Stimulated activated CD4-positive, alpha-beta T cell treated with anti-CD3 and anti-CD28 coated beads, Interleukin-2, amount 100 ng/mL, for 24 hours (primary cell): ENCODE measurements at places on chromosomes 12 and 14.

DNA sequence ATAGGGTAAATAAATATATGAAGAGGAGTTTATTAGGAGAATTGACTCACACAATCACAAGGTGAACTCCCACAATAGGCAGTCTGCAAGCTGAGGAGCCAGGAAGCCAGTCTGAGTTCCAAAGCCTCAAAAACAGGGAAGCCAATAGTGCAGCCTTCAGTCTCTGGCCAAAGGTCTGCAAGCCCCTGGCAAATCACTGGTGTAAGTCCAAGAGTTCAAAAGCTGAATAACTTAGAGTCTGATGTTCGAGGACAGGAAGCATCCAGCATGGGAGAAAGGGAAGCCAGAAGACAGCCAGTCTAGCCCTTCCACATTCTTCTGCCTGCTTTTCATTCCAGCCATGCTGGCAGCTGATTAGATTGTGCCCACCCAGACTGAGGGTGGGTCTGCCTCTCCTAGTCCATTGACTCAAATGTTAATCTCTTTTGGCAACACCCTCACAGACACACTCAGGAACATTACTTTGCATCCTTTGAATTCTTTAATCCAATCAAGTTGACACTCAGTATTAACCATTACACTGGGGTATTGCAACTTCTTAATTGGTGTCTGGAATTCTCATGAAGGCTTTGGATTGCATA is 736.5 kb upstream of the LMO3 start:
- DNase-seq = no peak

DNA sequence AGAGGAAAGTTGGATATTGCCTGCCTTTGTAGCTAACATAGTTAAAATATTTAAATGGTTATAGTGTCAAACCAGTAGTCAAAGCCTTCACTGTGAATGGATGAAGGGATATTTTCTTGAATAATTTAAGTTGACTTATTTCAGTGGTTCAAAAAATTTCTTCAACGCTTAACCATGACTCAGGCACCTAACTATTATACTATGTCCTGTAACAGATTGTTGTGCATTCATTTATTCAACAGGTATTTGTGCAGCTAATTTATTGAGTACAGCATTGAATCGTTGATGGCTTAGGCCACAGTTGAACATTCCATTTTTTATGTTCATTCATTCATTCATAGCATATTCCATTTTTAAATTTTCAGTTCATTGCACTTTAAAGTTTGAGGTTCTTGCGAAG is 9.2 kb downstream of the HIF1A start:
- no peak for DNase-seq

- no peak for DNase-seq
These were observed 228.4 kb upstream of the OTX2 start for GRCh38 chr14:57038689-57039088.

DNA sequence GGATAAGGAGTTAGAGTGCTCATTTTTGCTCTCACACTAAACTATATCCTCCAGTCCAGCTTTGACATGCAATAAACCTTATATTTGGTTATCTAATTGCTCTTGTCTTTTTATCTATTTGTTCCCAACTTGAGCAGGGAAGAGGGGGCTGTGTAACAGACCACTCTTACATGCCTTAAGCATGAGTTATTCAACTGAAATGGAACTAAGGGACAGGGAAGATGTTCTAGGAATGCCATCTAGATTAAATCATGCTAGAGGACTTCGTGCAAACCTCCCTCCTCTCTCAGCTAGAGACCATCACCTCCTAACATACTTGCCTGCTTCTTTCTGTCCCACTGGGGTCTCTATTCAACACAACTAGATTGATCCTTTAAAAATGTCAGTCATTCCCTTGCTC is 20.6 kb downstream of the SPX start:
- DNase-seq = no peak

DNA sequence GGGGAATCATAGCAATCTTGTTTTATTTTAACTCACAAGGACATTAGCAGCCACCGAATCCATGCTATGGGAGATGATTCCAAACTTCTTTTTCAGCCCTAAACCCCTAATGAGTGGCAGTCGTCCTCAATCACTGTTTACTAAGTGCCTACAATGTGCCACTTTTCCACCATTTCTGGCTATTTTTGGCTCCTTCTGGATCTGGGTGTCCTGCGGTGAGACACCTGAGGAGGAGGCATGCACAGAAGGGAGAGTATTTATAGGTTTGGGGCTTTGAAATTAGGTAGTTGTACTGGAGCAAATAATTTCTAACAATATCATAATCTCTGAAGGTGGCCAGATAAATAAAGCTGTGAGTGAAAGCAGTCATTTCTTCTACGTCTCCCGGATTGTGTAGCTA is 1125.6 kb downstream of the BCL11B start:
- DNase-seq = no peak

- no peak for DNase-seq
These were observed 12.7 kb downstream of the OLR1 start for GRCh38 chr12:10159280-10159679.

DNA sequence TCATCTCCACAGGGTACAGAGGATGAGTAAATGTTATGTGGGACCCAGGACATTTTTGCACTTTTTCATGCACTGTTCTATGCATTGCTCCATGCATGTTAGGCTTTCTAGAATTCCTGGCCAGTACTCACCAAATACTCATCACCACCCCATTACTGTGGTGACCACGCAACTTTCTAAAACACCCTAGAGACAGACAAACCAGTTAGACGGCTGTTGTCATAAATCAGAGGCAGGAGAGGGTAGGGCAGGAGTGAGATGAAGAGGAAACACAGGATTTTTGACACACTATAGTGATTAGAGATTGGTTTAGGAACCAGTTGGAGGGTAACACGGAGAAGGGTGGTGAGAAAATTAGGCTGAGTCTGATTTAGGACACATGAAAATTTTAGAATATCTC is 59.3 kb downstream of the IFNG start:
- DNase-seq = no peak

- no peak for DNase-seq
These were observed 25.2 kb downstream of the SLC24A4 start for GRCh38 chr14:92348154-92348553.

DNA sequence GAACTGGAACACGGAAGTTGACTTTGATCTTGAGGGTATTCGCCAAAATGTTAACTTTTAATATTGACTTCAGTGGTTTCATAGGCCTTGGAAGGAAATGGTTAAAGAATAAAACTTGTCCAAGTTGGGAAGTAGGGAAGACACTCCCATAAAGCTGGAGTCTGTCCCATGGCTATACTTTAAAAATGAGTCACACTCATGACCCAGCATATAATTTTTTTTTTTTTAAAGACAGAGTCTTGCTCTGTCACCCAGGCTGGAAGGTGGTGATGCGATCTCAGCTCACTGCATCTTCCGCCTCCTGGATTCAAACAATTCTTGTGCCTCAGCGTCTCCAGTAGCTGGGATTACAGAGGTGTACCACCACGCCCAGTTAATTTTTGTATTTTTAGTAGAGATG is 19.6 kb downstream of the TMPRSS12 start:
- DNase-seq = no peak

DNA sequence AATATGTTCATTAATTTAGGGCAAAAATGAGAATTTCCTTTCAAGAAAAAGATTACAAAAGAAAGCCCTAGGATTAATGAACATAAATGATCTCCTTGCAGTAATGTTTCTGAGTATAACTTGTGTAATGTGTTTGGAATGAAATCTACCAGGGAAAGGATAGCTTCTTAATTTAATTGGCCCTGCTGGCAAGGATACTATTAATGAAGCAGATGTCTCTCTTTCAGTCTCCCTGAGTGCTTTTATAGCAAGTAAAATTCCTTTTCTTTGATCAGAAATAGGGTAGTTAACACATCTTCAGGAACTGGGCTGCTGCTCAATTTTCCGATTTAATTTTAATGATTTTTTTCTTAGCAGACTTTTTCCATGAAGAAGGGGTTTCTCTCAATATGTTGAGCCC is 379.4 kb upstream of the PDE3A start:
- DNase-seq = no peak

DNA sequence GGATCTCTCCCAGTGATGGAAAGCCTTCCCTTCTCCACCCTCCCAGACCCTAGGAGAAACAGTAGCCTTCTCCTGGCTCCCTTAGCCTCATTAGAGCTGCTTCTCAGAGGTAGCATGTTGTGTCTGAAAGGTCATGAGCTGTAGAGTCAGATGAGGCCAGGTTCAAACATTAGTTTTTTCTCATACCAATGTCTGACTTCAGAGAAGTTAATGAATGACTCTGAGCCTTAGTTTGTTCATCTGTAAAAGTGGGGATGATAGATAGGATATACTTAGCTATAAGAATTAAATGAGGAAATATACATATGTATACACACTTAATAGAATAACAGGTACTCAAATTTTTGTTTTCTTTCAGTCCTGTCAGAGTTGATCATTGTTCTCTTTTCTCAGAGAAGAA is 523 bp downstream of the SLC6A13 start:
- no peak for DNase-seq

DNA sequence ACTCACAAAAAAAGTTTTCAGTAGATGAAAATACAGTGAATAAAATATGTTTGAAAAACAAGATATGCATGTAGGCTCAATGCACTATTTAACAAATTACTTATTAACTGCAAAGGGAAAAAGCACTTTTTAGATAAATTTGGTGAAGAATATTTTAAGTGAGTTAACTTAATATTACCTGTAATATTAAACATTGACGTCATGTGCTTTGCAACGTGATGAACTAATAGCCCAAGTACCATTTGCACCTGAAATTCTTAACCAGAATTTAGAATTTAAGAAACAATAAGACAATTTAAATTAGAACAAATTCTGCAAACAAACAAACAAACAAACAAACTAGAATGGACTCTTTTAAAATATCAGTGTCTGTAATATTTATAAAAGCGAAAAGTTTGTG is 659.0 kb upstream of the NOVA1 start:
- no peak for DNase-seq

DNA sequence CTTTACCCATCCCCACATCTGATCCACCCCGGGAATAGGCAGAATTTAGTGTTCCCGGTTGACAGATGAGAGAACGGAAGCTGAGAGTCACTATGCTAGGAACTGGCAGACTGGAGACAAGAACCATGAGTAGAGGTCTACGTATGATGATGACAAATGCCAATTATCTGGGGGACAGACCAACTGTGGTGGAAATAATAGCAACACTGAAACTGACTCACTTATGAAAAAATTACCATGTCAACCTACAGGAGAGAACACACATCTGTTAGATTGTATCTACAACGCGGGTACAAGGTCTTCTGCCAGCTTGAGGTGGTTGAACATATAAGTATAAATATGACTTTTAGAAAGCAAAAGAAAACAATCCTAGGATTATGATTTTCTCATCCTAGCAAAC is 15.4 kb upstream of the SELPLG start:
- DNase-seq = no peak

DNA sequence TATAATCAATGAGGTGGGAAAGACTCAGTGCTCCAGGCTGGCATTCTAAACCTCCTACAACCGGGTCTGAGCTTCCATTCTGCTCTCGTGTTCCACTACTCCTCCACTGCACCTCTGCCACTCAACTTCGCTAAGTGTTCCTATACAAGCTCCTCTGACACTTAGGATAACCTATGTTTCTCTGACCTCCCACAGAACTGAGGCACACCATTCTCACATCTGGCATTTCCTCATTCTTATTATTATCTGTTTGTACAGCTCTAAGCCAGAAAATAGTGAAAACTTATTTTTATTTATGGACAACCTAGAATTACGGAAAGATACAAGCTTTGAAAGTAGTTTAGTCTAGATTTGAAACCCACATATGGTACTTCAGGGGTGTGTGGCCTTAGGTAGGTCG is 127.0 kb downstream of the MED13L start:
- no peak for DNase-seq

GRCh38 chr12:106179086-106179485 is 40.3 kb upstream of the NUAK1 start:
- DNase-seq = no peak

- DNase-seq = no peak
These were observed 177.8 kb downstream of the KIF26A start for GRCh38 chr14:104316121-104316722.

GRCh38 chr12:51829011-51829481 is 19.5 kb downstream of the FIGNL2 start:
- DNase-seq = no peak

DNA sequence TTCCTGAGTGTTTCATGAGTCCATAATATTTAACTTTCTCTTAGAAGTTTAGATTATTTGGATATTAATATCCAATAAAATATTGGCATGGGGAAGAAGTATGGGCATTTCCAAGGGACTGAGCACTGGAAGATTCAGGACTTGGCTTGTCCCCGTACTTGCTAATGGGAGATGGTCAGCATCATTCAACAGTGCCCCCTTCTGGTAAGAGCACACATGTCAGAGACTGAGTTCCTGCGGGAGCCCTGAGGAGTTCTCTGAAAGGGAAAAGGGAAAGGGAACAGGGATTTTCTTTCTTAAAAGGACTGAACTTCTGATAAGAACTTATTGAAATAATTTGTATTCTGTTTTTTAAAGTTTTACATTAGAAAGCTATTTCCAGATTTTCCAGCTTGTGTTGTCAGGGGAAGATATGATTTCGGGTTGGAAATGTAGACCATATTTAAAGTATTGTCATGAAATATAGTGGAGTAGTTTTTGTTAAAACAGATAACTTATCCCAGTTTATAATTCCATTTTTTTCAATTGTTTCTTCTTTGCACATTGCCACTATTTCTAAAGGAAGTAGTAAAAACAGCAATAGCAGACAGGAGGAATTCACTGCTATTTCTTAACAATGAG is 59.8 kb upstream of the C12orf71 start:
- DNase-seq = peak; percentile 44

- DNase-seq = peak; percentile 86
These were observed 7.3 kb downstream of the STAC3 start for GRCh38 chr12:57243521-57244311.

GRCh38 chr12:23084236-23084995 is 459.4 kb downstream of the ETNK1 start:
- DNase-seq = no peak

- no peak for DNase-seq
These were observed 354.0 kb upstream of the KITLG start for GRCh38 chr12:88934163-88934747.

DNA sequence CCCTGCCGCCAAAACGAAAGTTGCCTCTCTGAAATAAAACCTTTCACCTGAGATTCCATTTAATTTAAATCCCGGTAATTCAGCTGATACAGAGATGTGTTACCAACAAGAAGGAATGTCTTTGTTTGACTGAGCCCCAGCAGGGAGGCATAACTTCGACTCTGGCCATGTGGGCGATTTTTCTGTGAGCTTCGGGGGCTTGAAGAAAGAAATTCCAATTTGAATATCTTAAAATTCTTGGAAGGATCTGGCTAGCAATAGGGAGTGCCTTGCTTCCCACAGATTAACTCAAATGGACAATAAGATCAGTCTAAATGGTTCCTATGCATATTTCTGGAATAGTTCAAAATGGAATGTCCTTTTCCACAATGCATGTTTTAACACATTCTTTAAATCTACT is 252.5 kb upstream of the TMPO start:
- no peak for DNase-seq

GRCh38 chr12:26273811-26274210 is 78.4 kb downstream of the SSPN start:
- DNase-seq = no peak

GRCh38 chr12:28164644-28165275 is 25.5 kb upstream of the CCDC91 start:
- no peak for DNase-seq

GRCh38 chr12:92926549-92926948 is 2.5 kb downstream of the EEA1 start:
- no peak for DNase-seq
